ENCODE measurements at places on chromosomes 11 and 22.

DNA sequence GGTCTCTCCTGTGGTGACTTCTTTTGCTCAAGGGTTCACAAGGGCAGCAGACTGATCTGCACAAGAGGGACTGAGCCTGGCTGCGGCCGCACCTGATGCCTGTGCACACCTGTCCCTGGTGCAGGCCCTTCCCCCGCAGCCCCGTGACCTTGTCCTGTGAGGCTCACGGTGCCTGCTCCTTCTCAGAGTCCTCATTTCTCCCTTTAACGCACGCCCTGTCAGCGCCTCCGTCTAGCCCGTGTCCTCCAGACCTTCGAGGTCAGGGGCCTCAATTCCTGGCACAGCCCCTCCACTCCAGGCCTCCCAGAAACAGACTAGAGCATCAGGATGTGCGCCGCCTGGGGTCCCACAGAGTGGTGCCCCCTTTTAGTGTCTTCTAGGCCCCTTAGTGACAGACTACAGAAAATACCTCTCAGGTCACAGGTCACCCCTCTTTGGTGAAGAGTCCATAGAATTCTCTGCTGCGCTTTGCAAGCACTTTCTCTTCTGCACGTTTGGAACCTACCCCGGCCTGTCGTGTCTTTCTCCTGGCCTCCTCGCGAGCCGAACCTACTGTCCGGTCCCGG lies 1.0 kb upstream of the DRD4 start:
- no peak for DNase-seq

- DNase-seq, result no peak
These were observed 60.9 kb upstream of the HSPA8 start for GRCh38 chr11:123122852-123123251.

DNA sequence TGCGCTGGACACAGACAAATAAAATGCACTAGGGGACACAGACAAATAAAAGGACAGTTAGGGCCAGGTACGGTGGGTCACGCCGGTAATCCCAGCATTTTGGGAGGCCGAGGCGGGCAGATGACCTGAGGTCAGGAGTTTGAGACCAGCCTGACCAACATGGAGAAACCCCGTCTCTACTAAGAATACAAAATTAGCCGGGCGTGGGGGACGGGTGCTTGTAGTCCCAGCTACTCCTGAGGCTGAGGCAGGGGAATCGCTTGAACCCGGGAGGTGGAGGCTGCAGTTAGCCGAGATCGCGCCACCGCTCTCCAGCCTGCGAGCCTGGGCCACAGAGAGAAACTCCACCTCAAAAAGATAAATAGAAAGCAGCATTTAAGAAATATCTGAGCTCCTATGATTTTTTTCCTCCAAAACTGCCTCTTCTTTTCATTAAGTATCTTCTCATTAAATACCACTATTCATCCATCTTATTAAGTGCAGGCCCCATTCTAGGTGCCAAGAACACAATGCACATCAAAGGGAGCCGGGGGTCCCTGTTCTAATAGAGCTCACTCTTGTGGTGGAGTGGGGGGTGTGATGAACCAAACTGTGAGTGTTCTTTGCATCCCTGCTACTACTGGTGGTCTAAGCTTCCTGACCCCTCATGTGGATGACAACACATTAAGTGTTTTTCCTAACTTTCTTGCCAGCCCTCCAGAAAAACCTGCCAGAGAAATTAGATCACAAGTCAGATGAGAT lies 766 bp upstream of the ZNHIT2 start:
- DNase-seq, result no peak

DNA sequence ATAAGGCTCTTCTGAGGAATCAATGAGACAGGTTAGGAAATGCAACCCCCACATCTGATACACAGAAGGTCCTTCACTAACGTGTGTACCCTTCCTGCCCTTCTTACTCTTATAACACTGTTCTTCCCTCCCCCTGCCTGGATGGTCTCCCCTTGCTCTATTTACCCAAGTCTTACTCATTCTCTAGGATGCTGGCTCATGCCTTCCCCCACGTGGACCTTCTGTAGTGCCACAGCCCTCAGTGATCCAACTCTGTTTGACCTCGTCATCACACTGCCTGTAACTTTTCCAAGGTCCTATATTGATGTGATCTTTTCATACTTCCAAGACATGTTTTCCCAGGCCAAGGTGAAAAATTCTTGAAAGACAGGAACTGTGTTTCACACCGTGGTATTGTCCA lies 79.8 kb downstream of the C11orf58 start:
- DNase-seq, result no peak

DNA sequence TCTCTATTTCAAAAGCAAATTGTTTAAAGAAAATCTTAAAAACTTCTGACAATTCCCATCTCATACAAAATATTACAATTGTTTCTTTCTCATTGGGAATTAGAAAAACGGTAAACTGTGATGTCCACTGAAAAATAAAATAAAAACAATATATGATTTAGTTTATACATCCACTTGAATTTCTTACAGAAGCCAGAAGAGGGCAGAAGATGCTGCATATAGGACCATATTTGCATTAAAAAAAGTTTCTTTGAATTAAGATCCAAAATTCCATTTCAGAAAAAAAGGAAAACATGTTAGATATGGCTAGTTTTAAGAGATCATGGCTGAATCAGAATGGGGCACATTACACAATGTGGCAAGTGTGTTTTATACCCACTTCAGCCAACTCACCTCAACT lies 39.3 kb upstream of the LRRC4C start:
- no peak for DNase-seq

DNA sequence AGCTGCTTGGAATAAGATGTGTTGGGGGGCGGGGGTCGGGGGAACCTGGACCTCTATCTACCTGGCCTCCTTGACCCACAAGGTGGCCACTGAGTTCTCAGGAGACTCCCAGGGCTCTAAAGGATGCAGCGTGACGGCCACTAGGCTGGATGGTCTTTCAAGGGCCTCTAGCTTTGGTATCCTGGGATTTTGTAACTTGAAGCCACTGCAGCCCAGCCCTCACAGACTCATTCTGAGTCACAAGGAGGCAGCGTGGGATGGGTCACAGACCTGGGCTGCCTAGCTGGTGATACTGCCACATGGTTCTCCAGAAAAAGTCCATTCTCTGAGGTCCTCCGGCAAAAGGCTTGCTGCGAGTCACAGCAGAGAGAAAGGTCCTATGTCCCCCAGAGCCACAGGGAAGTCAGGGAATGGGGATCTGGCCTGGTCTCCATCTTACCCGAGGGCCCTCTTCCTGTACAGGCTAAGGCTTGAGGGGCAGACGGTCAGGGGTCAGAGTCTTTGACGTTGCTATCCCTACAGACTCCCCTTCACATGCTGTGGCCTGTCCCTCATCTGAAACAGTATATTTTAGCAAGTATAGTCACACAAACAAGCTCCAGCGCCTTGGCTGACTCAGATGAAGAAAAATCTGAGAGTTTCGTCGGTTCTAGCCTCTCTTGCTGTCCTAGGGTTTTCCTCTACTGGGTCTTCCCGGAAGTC lies 52.4 kb downstream of the KCNC1 start:
- no peak for DNase-seq

- no peak for DNase-seq
These were observed 15.9 kb downstream of the FBLN1 start for GRCh38 chr22:45518580-45518991.

GRCh38 chr11:117430293-117430955 lies 102.8 kb downstream of the CEP164 start:
- no peak for DNase-seq

- no peak for DNase-seq
These were observed 15.7 kb upstream of the SCGB1A1 start for GRCh38 chr11:62402960-62403730.

GRCh38 chr22:48259991-48260670 lies 1497.7 kb downstream of the TBC1D22A start:
- no peak for DNase-seq

- peak; percentile 16 for DNase-seq
These were observed 18.7 kb upstream of the JHY start for GRCh38 chr11:122863704-122864326.

- DNase-seq, result no peak
These were observed 122.1 kb upstream of the ISX start for GRCh38 chr22:34943830-34944229.

GRCh38 chr11:62923601-62924411 lies 2.6 kb upstream of the CHRM1 start:
- DNase-seq, result no peak

DNA sequence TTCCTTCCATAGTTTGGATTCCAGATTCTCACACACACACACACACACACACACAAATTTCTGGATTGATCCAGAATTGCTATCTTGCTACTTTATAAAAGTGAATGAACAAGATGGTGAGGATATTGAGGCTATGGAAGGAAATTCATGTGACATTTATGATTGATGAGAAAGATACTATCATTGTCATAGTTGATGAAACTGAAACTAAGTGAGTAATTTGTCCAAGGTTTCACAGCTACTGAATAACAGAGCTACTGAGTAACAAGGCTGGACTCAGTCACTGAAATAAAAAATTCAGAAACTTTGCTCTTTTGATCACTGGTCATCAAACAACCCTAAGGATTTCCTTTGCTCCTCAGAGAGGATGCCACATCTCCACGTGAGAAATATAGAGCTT lies 16.2 kb downstream of the OR5D16 start:
- DNase-seq, result no peak

GRCh38 chr22:49260681-49261580 lies 566.7 kb downstream of the BRD1 start:
- no peak for DNase-seq
